Kasumi-1 (cell line): ENCODE measurements at places on chromosomes 11 and 22.
A peak's percentile ranks its signal among the peaks of the same experiment; 100 is the strongest.

GRCh38 chr11:61728066-61728939 lies 24.1 kb upstream of the MYRF start:
- no peak for DNase-seq

DNA sequence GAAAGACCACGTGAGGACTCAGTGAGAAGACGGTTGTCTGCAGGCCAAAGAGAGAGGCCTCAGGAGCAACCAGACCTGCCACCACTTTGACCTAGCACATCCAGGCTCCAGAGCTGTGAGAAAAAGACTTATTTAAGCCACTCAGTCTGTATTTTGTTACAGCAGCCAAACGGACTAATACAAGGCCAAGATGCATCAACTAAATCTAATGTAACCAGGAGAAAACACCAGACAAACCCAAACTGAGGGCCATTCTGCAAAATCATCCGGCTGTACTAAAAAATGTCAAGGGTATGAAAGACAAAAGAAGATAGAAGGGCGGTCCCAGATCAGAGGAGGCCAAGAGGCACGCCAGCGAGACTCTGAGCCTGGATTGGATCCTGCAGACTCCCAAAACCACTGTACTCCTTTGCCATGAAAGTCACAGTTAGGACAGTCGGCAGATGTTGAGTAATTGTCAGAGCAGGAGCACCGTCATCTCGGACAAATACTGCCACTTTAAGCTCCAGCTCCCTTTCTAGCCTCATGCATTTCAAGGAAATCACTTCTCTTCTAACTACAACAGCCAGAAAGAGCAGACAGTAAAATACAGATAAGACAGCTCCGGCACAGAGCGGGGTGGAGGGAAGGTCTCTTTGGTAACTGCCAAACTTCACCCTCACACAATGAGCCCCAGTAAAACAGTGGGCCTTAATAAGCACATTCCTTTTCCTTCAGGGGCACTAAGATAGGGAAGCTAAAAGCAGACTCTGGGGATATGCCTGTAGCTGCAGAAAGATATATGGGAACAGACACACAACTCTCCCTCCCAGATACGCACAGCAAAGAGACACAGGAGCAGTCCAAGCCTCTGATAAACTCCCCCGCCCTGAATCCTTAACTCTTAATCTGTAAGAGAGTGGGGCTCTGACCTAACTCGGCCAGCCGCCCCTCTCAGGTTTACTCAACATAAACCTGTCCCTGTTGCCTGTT lies 3.5 kb upstream of the ZP1 start:
- no peak for DNase-seq

- no peak for DNase-seq
Observed at GRCh38 chr11:29996016-29996415, 20.8 kb downstream of the KCNA4 start.

DNA sequence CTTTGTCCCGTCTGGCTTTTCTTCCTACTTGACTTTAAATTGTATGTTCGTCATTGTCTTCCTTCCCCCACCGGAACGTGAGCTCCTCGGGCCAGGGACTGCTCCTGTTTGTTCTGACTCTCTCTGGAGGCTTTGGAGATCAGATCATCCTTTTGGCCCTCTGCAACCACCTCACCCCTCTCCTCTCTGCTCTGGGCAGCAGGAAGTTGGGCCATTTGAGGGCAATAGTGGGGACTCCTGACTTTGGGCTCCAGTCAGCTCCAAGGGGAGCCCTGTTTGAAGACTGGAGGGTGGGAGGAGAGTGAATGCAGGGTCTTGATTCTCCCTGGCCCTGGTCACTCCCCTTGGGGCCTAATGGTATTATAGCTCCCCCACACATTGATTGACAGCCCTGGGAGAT lies 186.3 kb upstream of the B3GAT1 start:
- DNase-seq = no peak

GRCh38 chr22:43881091-43882061 lies 10.4 kb downstream of the PNPLA5 start:
- no peak for DNase-seq

DNA sequence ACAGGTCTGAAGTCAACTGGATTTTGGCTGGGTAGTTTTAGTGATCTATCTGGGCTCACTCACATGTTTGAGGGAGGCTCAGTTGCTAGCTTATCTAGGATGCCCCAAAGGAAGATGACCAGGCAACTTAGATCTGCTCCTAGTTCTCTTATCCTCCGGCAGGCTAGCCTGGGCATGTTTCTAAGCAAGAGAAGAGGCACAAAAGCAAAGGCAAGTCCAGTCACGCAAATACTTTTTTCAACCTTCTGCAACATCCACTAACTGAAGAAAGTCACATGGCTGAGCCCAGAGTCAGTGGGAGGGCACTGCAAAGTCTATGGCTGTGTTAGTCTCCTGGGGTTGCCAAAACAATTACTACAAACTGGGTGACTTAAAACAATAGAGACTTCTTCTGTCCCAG lies 32.9 kb upstream of the FSHB start:
- no peak for DNase-seq

DNA sequence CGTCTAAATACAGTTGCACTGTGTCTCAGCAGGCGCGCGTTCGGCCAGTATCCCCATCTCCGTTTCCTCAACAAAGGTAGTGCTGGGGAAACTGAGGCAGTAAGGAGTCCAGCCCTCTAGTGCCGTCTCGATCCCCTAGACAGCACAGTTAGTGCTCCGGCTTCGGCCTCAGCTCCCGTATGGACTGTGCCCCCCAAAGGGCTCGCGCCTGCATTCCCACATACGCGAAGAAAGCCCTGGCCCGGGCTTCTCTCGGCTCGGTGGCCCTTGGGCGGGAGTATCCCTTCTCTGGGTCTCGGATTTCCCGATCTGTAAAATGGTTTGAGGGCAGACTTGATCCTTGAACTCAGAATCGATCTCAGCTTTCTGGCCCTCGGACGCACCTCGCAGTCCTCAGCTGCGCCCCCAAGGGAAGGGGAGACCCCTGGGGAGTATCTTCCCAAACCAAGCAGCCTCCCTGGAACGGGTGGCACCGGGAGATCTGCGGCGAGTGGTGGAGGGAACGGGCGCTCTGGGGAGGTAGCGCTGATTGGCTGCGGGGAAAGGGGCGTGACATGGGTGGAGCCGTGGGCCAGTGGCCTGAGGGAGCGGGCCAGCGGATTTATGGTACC lies 759 bp upstream of the PEX16 start:
- DNase-seq = peak; percentile 75

GRCh38 chr11:22304337-22304961 lies 33.7 kb upstream of the SLC17A6 start:
- peak; percentile 65 for DNase-seq

DNA sequence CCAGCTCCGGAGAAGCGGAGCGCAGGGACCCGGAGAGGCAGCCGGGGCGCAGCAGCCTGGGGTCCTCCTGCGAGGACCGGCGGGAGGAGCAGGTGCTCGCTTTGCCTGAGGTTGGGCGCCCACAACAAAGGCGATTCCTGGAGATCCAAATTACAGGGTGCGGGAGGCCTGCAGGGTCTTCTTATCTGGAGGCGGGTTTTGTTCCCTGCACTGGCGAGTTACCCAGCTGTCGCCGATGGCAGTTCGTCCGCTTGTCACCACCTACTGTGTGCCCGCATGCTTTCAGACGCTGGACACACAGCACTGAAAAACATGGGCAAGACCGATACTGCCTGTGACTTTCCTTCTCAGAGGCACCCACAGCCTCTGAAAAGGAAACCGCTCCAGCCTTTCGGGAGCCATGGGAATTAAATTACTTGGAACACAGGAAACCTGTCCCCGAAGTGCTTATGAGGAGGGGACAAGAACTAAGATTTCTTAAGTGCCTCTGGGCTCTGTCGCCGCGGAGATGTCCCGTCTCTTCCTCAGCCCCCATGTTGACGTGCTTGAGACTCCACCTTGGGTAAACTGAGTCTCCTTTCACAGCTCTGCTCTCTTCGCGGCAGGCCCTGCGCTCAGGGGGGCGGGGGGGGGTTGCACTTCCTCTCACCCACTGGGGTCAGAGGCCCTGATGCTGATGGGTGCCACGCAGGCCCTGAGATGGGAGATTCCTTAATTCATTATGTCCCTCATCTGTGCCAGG lies 1.3 kb upstream of the ZFTA start:
- no peak for DNase-seq

DNA sequence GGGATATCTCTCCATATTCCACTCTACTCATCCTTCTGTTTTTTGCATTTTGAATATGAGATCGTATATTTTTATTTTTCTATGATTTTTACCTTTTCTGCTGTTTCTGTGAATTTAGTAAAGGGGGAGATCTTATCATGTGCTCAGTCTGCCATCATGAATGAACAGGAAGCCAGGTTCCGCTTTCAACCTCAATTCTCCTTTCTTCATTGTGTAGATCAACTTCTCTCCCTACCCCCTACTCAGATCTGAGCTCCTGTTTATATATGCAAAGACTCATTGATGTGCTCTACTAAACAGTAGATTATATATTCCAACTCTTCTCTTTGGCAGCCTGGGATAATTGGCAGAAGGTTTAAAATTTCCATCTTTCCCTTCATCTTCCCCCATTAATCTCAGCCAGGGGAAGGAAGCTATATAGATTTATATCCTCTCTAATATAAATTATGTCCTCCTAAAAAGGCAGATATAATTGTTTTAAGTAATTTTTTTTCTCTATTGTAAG lies 336.7 kb upstream of the PLET1 start:
- no peak for DNase-seq

DNA sequence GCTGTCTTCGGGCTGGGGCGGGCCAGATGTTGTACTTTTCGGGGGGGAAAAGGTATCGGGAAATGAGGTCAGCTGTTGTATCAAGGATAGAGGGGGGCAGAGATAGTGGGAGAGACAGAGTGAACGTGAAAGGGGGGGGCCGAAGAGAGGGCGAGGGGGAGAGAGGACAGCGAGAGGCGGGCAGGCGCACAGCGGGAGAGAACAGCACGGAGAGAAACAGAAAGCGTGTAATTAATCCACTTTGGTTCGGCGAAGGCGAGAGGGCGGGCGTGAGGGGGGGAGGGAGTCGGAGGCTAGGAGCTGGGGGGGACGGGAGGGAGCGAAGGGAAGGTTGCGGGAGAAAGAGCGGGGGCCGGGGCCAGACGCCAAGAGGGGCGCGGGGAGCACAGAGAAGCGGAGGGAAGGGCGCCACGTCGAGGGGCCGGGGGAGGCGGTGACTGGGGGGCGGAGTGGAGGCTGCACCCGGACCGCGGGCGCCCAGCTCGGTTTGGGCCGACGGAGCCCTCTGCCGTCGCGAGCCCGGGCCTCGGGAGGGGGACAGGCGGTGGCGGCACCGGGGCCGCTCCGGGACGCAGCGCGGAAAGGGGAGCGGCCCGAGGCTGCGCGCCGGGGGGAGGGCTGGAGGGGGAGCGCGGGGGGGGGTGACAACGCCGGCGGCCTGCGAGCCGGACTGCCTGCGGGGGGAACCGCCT lies 612 bp downstream of the IGF2 start:
- no peak for DNase-seq

GRCh38 chr22:43370036-43370435 lies 26.9 kb upstream of the SCUBE1 start:
- no peak for DNase-seq

- DNase-seq = peak; percentile 55
Observed at GRCh38 chr22:30922151-30922611, 46.4 kb downstream of the MORC2 start.

- DNase-seq = no peak
Observed at GRCh38 chr22:45684752-45685574, 13.3 kb downstream of the ATXN10 start.

GRCh38 chr11:79374727-79375126 lies 66.1 kb downstream of the TENM4 start:
- no peak for DNase-seq

DNA sequence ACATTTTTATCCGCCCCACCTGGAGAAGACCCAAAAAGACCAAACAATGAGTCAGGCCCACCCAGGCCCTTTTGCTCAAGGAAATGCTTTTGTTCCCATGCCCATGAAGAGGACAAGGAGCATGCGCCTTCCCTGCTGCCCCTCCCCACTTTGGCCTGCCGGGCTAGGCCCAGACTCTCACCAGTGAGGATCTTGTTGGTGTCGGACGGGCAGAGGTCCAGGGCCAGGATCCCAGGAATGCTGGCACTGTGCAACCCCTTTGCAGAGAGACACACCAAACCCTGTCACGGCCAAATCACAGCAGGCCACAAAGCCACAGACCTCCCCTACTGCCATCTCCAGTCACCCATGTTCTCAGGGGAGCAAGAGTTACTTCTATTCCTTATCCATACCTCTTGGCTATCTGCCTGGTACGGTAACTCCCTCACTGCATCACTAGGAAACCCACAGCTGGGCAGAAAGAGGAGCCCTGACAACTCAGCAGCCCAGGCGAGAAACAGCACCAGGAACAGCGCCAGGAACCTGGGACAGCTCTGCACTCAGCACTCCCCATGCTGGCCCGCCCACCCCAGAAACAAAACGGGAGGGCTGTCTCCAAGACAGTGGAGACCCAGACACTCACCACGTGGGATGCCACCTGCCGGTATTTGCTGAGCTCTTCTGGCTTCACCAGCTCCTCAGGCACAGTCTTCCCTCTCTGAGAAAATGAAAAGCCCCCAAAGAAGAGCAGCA lies 5.5 kb downstream of the PRPF19 start:
- no peak for DNase-seq

DNA sequence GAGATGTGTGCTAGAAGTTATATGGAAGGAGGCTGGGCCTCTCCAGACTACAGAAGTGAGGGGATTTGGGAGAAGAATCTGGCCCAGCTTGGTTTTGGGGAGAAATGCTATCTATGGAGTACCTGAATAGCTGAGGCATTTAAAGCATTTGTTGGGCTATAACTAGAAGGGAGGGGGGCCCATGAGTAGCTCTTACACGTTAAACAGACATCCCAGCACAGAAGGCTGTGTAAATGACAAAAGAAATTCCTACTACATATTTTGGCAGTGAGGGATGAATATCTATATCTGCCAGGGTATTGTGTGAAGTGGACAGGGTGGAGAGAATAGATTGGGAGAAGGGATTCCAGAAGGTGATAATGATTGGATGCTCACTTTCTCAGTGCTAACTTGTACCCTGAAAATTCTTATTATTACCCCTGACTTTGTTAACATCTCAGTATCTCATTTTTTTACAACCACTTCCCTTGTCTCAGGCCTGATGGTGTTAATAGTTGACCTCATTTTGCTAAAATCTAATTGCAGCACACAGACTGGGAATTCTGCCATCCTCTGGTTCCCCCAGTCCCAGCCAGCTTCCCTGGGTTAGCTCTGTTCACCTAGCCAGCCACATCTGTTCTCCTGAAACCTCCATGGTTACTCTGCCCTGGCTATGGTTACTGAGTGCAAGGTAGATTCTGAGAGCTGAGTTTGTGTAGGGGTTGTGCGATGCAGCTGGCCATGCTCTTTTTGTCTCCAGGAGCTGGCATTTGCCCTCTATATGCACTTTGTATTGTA lies 28.8 kb upstream of the RRM1 start:
- no peak for DNase-seq

DNA sequence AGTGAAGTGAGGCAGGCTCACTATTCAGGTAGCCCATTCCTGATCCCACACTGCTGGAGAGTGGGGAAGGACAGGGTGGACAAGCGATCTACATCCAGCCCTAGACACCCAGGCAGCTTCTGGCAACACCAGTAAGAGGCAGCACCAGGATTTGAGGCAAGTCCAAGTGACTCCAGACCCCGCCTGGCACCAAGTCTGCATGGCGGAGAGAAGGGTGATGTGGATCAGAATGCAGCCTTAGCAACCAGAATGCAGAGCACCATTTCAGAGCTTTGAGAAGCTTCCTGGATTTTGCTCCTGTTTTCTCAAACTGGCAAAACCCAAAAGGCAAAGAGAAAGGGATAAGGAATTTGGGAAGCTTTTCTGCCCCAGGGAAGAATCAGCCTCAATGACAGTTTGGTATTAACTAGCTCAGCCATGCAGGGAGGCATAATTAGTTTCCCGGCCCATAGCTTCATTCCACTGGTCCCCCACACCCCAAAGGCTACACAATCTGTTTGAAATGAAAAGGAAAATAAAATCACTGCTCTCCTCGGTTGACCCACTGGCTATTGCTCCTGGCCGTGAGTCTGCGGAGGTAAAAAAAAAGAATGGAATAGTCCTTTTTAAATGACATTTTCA lies 17.3 kb downstream of the GALNT18 start:
- DNase-seq = no peak

- DNase-seq = no peak
Observed at GRCh38 chr11:87422566-87422965, 384.8 kb downstream of the TMEM135 start.
